Epithelial cell of esophagus (primary cell): ENCODE measurements at places on chromosomes 1 and 21.
A peak's percentile ranks its signal among the peaks of the same experiment; 100 is the strongest.

DNA sequence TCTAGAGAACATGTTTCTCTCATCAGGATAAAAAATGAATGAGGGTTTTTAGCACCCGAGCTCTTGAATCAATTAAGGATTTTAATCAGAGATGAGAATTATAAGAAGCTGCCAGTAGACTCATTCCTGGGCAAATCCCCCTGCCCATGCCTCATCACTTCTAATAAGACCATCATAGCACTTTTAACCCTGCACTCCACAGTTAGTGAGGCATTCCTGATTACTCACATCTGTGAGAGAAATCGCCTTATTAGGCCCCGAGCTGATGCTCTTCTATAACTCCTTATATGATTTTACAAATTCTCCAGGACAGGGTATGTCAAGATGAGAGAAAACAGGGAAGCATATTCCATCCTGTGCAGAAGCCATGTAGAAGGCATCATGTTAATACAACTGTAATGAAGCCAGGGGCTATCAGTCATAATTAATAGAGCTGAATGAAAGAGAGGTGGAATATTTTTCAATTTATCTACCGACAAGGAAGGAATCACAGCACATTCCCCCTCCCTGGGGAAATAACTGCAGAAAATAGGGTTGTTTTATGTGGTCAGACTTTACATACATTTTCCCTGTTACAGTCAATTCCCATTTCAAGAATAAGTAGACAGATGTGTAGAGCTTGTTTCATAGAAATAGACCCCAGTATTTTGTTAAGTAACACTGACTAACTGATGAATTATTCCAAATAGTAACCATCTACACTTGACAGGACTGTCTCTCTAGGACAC lies 272.7 kb downstream of the HHIPL2 start:
- DNase-seq, result no peak

- no peak for DNase-seq
Measured at GRCh38 chr1:40317394-40318074, 448 bp upstream of the COL9A2 start.

DNA sequence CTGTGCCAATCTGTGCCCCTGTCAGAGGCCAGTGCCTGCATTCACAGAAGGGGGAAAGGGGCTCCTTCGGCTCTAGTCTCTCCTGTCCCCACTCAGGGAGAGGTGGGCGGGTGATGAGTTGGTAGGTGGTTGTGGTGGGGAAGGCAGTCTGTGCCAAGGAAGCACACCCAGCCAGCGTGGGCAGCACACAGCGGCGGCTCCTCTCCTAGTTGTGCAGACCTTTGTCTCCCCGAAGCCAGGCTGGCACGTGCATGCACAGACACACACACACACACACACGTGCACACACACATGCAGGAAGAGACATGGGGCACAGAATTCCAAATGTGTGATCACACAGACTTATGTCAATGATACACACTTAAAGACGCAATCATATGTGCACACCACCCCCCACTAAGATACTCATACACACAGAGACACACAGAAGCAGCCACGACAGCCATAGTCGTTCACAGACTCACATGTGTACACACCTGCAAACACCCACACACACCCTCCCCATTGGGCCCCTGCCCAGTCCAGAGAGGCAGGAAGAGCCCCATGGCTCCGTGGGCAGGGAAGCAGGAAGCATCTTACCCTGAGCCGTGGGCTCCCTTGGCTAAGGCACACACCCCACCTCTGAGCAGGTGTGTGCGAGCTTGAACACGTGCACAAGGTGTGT lies 16.4 kb downstream of the RIMS3 start:
- DNase-seq, result peak; percentile 21

- DNase-seq, result no peak
Measured at GRCh38 chr1:225477296-225477911, 49.6 kb upstream of the LBR start.

GRCh38 chr21:42962380-42963007 lies 11.9 kb upstream of the PKNOX1 start:
- no peak for DNase-seq

DNA sequence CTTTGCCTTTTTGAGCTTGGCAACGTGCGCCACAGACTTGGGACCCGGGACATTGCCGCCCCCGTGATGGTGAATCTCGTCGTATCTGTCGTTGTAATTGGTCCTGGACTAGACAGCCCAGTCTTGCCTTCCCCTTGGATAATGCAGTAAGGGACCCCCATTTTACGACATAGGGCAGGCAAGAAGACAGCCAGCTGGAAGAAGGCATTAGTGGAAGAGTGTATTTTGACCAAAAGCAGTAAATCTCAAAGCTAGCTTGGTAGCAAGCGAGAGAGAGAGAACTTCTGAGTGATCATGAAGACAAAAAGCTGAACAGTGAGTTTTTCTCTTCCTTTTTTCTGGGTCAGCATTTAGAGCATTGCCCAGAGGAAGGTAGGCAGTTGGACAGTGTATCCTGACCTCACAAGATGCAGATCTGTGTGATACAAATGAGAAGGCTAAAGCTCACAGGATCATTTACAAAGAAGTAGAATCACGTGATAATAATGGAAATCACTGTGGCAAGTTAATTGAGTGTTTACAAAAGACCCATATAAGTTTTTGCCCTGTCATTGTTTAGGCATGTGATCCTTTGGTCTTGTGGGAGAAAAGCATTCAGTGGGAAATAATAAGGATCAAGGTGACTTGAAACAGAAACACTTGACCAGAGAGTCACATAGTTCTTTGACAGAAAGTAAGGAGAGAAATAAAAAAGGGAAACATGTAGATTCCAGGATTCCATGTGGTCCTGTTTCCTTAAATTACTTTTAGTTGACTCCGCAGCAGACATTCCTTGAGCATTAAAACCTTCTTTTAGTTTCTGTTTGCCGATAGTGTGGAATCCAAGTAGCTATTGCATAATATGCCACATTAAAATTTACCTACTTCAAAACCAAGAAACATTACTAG lies 66.3 kb downstream of the CNST start:
- peak; percentile 58 for DNase-seq

GRCh38 chr1:50371749-50372148 lies 51.5 kb downstream of the DMRTA2 start:
- DNase-seq, result peak; percentile 16

- no peak for DNase-seq
Measured at GRCh38 chr1:112387807-112388206, 8.2 kb upstream of the CTTNBP2NL start.

GRCh38 chr21:31912501-31912900 lies 39.7 kb downstream of the HUNK start:
- no peak for DNase-seq
